ENCODE measurements at places on chromosomes 12 and 14.

- no peak for DNase-seq
These were observed 36.4 kb upstream of the AEBP2 start for GRCh38 chr12:19402743-19403431.

DNA sequence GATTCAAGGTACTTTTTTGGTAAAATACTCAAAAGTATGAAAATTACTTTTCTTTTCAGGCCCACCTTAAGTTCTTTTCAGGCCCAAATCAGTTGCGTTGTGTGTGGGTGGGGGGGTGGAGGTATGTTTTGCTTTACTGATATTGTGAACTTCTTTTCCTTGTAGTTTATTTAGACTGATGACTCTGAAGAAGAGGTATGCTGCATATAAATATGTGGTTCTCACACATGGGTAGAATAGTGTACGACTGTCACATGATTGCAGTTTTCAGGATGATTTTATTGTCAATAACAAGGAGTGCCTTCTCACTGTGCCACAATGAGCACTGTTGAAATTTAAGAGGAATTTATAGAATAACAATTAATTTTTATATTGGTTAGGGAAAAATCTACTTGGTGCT lies 166.6 kb upstream of the ATP2B1 start:
- no peak for DNase-seq

DNA sequence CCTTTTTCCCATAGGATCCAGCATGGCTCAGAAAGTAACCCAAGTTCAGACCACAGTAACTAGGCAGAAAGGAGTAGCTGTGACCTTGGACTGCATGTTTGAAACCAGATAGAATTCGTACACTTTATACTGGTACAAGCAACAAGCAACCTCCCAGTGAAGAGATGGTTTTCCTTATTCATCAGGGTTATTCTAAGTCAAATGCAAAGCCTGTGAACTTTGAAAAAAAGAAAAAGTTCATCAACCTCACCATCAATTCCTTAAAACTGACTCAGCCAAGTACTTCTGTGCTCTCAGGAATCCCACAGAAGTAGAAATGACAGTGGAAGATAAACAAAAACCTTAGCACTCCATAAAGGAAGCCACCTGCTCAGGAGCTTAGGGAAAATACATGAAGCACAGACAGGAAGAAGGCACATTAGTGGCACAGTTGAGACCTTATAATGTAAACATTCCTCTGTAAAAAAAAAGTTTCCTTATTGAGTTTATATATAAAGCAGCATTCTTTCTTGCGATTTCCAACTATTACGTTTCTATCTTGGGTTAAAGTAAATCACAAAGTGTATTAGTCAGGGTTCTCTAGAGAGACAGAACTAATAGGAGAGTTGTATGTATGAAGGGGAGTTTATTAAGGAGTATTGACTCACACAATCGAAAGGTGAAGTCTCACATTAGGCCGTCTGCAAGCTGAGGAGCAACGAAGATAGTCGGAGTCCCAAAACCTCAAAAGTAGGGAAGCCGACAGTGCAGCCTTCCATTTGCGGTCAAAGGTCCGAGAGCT lies 398.4 kb downstream of the DAD1 start:
- DNase-seq, result no peak

GRCh38 chr14:61753631-61754030 lies 8.6 kb upstream of the SNAPC1 start:
- no peak for DNase-seq

DNA sequence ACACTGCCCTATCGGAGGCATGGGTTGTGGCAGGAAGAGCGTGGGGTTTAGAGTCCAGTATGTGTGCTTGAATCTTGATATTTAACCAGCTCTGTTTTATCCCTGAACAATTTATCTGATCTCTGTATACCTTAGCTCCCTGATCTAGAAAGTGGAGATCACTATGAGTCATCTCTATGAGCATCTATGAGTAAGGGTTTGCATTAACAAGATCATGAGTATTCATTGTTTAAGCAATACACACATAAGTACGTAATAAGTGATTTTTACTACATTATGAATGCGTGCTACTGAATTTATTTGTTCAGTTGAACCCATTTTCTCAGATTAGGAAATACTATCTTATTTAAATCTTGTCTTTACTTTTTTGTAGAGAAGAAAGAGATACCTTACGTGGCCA lies 49.4 kb downstream of the GPATCH2L start:
- DNase-seq, result no peak

Measured in stimulated activated CD8-positive, alpha-beta memory T cell treated with anti-CD3 and anti-CD28 coated beads, Interleukin-15, amount 100 ng/mL, for 4 hours (primary cell).